CD4-positive, alpha-beta T cell treated with Interleukin-4 for 4 hours (primary cell): ENCODE measurements at places on chromosomes 2 and 18.

GRCh38 chr2:238104226-238104690, 4.1 kb downstream of the ESPNL start:
- no peak for DNase-seq

DNA sequence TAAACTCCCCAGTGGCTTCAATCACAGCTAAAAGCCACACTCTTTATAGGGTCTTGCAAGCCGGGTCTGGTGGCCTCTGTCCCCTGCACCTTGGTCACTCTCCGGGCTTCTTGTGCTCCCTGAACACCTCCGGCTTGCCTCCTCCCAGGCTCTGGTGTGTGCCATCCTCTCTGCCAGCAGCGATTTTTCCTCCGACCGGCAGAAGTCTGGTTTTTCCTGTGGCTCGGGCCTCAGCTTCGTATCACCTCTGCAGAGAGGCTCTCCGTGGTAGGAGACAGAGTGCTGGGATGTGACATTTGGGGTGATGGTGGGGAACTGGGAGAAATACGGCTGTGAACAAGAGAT, 58.8 kb upstream of the HPCAL1 start:
- no peak for DNase-seq

DNA sequence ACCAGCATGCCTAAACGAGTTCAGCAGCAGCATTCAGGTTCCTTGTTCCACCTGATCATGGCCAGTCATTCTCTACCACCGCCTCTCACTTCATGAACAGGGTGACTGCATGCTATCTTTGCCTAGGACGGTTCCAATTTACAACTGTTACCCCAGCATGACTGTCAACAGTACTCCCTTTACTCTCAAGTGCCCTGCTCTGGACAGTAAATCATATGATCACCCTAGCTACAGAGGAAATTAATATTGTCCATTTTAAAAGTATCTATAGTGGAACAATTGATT, 25.7 kb downstream of the MGAT4A start:
- no peak for DNase-seq

DNA sequence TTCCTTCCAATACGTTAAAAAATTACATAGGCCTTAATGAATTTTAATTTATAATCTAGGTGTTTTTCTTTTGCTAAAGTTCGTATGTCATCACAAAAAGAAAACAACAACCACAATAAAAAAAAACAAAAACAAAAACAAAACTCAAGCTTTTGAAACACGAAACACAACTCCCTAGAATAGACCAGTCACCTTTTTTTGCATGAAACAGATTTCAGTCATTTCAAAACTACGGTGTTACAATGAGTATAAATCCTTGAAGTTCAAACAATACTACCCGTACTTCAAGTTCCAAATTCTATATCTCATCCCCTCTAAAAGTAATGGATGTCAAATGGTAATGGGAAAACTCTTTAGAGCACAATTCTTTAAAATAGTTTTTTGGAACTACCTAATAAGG, 142.4 kb downstream of the CDH2 start:
- no peak for DNase-seq

DNA sequence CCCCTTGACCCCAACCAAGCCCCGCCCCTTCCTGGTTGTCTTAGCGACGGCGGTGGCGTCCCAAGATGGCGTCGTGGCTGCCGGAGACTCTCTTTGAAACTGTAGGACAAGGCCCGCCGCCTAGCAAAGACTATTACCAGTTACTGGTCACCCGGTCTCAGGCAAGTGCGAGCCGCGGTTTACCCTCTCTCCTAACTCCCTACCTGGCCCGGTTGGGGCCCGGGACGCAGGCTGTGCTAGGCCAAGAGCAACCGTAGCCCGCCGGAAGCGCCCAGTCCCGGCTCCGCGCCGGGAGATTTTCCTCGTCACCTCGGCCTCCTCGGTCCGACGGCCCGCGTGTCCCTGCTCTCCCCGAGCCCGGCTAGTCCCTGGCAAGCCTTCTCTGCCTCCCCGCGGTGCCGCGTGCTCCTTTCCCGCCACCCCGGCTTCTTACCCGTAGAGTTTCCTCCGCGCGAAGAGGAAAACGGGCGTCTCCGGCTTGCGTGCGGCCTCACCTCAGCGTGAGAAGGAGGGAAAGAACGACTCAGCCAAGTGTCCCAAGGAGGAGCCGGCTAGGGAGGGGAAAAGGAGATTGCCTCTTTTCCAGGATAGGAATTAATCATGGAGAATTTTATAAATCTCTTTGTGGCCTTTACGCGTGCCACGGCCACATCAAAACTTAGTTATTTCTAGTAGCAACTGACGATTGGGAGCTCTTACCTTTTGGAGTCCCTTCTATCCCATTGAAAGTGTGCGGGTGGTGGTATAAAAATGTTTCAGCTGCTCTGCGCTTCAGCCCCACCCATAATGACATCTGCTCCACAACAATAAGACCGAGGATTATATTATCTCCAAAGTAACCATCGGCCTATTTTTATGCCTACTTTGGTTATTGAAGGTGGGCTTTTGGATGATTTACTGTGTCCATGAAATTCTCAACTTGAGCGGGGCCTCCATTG, at the start of gene FBXO36:
FBXO36 (plus strand) TSS at position 55 of the 938 bp plus-strand sequence; CDS start at position 66, 11 bp downstream.
- peak; percentile 84 for DNase-seq

- no peak for DNase-seq
These were observed 57.3 kb upstream of the SLC66A3 start for GRCh38 chr2:11097854-11098387.

DNA sequence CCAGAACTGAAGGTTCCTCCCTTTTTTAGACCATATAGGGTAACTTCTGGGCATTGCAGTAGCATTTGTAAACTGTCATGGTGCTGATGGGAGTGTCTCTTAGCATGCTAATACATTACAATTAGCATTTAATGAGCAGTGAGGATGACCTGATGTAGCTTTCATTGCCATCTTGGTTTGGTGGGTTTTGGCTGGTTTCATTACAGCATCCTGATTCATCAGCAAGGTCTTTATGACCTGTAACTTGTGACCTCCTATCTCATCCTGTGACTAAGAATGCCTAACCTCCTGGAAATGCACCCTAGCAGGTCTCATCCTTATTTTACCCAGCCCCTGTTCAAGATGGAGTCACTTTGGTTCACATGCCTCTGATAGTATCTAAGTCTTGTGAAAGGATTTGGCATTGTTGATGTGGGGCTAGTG, 159.0 kb downstream of the TMX3 start:
- DNase-seq = no peak

DNA sequence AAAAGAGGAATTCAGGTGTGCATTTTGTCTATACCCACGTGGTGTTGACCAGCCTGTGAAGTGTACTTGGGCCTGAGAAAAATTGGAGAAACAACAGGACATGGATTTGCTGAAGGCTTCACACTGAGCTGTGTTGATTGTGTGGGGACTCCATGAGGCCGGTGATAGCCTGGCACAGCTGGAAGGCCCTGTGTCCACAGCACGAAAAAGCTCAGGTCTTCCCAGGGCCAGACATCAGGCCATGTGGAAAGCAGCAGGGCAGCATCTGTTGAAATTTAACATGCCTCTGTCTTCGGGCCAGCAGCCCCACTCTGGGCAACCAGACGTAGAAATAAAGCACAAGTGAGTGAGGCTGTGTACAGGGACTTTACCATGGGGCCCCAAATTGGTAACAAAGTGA, 84.1 kb downstream of the HS6ST1 start:
- DNase-seq = no peak

DNA sequence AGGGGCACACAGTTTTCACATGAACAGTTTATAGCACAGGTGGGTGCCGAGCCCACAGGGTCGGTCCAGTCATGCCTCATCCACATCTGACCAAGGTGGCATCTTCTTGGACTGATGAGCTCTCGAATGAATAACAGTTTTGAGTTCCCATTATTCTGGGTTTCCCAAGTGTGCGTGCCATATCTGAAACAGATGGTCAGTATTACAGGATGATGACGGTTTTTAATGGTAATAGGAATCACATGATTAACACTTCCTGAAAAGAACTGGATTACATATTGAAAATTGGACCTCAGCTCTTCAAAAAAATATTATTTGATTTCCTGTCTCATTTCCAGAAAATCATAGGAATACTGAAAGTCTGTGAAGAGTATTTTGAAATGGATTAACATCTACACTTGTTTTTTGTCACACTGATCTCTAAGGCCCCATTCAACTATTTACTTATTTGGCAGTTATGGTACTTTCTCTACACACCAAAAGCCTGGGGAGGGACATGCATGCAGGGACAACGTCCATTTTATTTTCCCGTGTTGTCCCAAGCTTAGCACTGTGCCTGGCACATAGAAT, 22.2 kb upstream of the NAB1 start:
- no peak for DNase-seq

DNA sequence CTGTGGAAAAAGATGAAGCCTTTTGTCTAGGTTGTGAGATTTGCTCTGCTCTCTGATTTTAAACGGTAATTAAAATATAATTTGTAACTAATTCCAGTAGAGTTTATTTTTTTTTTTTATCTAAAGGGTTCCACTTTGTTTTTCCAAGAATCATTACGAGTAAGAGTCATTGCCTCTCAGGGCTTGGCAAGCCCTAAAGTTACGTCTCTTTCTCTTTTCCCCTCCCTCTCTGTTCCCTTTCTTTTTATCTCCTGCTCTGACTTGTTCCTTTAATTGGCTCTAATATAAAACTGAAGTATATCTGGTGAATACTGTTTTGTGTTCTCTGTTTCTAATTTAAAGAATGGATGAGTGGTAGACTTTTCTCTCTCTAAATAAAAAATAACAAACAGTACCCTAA, 75.8 kb downstream of the CALCRL start:
- no peak for DNase-seq

DNA sequence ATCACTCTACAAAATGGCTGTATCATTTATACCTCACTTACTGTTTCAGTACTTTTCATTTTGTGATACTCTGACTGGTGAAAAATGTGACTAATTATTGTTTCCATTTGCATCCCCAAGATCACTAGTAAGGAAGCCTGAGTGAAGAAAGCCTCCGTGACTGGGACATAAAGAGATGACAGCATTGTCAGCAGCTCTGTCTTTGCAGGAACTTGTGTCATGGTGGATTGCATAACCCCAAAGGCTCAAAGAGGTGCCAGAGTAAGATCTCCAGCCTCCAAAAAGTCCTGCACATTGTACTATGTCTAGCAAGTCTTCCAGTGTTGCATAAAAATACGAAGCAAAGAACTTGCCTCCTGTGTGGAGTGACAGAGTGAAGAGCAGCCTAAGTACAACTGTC, 187.5 kb upstream of the CRIM1 start:
- DNase-seq = no peak

GRCh38 chr18:76255070-76255683, 239.9 kb downstream of the ZNF516 start:
- DNase-seq = no peak

GRCh38 chr2:190467575-190468083, 59.5 kb downstream of the MFSD6 start:
- no peak for DNase-seq

DNA sequence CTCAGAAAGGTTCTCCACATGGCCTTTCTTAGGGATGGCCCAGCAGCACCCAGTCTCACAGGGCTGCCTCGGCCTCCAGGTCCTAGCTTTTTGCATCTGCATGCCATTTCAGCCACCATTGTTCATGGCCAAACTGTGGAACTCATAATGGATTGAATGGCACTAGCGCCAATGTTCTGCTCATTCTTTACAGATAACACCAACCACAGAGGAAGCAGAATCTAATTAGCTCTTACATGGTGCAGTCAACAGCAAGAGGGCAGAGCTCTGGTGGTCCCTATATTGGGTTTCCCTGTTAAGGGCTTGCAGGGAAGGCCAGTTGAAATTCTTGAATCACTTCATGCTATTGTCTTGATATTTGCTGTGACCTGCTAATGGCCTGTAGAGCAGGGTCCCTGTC, 45.6 kb downstream of the ARL4C start:
- no peak for DNase-seq

GRCh38 chr2:72681016-72681995, 144.5 kb downstream of the EXOC6B start:
- DNase-seq = no peak
